ENCODE measurements at places on chromosomes 6 and 20.

GRCh38 chr6:75306064-75306463 lies 21.5 kb upstream of the TMEM30A start:
- DNase-seq, result no peak

GRCh38 chr6:161273752-161274487 lies at the start of gene AGPAT4:
Gene AGPAT4 (minus strand): TSS chr6:161274061. CDS start chr6:161232213, 41,848 bp downstream.
- peak; percentile 90 for DNase-seq

DNA sequence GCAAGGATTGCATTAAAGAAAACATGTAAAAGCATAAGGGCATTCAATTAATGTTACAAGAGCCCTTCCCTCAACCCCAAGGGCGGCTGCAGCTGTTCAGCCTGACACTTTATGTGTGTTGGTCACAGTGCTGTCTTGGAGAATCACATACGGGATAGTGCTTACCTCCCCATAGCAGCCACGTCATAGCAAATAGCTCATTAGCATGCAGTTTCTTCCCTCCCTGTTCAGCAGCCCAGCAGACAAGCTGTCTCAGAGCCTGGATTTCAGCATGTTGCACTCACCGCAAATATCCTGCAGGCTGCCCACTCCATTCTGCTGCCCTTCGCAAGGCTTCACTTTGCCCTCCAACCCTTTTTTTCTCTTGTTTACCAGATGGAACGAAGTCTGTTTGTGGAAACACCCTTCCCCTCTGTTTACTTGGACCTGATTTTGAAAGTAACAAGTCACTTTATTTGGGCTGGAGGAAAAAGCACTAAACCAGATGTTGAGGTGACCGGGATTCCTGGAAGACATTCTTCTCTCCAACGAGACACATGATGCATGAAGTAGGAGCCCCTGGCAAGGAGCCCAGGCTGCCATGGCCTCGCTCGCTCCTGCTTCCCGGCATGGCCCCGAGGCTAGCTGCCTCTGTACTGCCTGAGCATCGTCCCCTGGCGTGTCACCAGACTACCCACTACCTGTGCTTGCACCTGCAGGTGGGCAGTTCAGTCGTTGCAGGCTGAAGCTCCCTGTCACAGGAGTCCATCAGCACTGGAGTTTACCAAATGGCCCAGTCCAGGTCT lies 151.6 kb upstream of the GMDS start:
- DNase-seq, result peak; percentile 11

GRCh38 chr20:62791301-62792181 lies 4.7 kb upstream of the MRGBP start:
- peak; percentile 90 for DNase-seq

GRCh38 chr6:1040393-1040792 lies 271.5 kb upstream of the FOXQ1 start:
- no peak for DNase-seq

GRCh38 chr6:129586815-129587214 lies 123.2 kb downstream of the ARHGAP18 start:
- DNase-seq, result no peak

- no peak for DNase-seq
Measured at GRCh38 chr6:18445228-18445627, 58.1 kb downstream of the RNF144B start.

DNA sequence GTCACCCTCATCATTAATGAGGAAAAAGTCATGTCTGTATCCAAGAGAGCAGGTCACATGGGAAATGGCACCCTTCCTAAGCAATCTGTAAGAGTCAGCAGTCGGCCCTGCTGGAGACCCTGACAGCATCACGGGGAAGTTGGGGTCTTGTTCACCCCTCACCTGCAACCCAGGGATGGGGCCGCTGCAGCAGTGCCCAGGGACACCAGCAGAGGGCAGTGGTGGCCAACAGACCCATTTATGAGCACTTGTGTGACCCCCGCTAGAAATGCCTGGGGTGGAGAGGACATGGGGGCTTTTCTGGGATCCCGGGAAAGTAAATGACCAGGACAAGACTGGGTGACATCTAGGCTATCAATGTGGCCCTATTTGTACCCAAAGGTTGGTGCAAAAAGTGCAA lies 35.9 kb downstream of the ANKRD60 start:
- DNase-seq, result no peak

DNA sequence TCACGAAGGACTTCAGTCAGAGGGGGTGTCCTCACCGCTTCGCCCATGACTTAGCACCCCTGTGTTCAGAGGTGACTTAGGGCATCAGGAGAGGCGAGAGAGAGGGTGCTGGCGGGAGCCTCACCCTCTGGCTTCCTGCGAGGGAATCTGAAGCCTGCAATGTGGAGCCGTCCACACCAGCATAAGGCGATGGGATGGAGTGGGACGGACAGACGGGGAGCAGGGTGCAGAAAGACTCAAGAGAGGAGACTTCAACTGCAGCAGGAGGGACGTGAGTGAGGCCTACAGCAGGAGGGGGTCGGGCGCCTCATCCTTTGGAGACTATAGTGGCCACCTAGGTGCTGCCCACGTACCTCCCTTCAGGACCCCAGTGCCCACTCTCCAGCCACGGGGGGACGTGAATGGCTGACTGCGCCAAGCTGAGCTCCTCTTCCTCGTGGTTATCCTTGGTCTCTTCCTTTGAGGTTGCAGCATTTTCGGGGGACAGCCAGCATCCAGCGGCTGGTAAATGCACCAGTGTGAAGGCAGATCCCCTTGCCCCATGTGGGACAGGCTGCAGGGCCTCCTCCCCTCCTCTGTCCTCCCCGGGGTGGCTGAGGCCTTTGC lies 26.9 kb upstream of the MLN start:
- DNase-seq, result no peak

- DNase-seq, result peak; percentile 92
Measured at GRCh38 chr6:43695215-43695966, 7.8 kb upstream of the MRPS18A start.

GRCh38 chr6:130018744-130019325 lies 454 bp downstream of the L3MBTL3 start:
- DNase-seq, result no peak

DNA sequence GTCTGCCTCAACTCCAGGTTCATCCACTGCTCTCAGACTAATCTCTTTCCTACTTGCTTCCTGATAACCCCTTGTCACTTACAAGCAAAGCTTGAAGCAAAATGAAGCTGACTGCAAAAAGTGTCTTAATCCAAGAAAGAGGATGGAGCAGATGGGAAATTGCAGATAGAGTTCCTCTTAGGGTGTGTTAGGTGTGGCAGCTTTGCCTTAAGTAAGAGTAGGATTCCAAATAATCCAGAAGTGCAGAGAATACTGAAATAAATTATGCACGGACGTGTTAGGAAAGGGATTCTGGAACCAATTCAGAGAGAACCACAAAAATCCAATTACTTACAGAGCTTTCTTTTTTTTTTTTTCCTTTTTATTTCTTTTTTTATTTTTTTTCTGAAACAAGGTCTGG lies 6.1 kb upstream of the RPL7L1 start:
- no peak for DNase-seq

DNA sequence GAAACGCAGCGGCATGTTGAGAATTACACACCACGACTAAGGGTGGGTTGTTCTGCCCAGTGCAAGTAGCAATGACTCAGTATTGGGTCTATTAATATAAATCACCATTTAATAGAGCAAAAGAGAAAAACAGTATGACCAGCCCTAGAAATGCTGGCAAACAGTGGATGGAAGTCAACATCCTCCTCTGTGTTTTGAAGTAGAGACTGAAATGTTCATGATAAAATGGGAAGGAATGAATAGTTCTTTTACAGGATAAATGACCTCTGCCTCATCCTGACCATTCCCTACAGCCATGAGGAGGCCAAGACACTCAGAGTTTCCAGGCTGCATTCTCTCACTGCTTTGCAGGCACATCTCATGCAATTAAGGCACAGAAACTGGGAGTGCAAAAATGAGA lies 111.8 kb downstream of the PSMB1 start:
- no peak for DNase-seq

DNA sequence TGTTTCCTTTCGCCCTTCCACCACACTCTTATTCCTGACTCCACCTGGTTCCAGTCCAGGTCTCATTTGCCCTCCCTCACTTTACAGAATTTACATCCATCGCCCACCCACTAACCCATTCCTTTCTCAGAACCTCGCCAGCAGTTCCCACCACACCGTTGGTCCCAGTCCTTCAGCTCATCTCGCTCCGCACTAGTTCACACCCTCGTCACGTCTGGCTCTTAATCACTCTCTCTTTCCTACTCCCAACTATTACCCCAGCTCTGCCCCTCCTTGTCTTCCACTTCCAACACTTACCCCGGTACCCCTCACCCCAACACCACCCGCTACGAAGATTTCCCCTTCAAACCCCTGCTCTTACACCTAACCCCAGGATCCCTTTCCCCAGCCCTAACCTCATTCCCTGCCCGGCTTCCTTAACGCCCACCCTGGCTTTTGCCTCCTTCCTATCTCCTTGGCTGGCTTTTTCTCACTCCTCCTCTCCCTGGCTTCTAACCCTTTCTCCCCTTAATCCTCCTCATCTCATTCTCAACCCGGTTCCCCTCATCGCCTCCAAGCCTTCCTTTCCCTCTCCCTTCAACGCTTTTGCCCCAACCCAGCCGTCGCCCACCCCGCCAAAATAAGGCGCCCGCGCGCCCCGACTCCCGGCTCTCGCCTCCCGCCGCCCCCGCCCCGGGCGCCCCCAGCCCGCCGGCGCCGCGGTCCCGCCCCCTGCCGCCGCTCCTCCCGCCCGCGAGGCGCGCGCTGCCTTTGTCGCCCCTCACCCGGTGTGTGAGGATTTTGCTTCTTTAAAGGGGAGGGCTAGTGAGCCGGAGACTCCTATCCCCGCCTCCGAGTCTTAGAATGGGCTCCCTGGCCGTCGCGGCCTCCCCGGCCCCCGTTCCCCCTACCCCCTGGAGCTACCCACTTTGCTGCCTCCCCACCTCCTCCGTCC lies 542 bp downstream of the USP49 start:
- DNase-seq, result peak; percentile 76
